HuH-7 (cell line): ENCODE measurements at places on chromosomes 7 and 10.

DNA sequence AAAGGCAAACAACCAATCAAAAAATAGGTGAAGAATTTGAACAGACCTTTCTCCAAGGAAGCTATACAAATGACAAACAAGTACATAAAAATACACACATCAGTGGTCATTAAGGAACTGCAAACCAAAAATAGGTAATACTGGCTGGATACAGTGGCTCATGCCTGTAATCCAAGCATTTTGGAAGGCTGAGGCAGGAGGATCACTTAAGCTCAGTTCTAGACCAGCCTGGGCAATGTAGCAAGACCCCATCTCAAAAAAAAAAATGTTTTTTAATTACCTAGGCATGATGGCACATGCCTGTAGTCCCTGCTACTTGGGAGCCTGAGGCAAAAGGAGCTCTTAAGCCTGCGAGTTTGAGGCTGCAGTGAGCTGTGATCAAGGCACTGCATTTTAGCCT, 19.3 kb downstream of the CDCA7L start:
- no peak for DNase-seq

- DNase-seq = no peak
Observed at GRCh38 chr10:99975106-99975829, 34.5 kb downstream of the DNMBP start.

- peak; percentile 48 for DNase-seq
Observed at GRCh38 chr10:45000138-45000751, 478 bp upstream of the ZNF22 start.

DNA sequence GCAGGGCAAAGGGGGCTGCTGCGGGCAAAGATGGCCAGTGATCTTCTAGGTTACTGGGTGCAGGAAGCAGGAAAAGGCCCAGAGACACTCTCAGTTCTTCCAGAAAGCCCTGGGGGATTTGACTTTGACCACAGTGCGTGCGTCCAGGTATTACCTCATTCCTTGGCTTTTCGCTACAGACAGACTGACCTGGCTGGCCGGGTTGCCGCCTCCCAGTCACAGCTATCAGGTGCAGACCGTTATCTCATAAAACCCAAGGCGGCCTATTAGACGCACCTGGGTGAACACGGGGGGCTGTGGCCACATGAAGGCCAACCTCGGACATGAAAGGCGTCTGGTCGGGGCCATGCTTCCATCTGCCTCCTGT, 80.3 kb downstream of the FOXL3 start:
- DNase-seq = no peak

DNA sequence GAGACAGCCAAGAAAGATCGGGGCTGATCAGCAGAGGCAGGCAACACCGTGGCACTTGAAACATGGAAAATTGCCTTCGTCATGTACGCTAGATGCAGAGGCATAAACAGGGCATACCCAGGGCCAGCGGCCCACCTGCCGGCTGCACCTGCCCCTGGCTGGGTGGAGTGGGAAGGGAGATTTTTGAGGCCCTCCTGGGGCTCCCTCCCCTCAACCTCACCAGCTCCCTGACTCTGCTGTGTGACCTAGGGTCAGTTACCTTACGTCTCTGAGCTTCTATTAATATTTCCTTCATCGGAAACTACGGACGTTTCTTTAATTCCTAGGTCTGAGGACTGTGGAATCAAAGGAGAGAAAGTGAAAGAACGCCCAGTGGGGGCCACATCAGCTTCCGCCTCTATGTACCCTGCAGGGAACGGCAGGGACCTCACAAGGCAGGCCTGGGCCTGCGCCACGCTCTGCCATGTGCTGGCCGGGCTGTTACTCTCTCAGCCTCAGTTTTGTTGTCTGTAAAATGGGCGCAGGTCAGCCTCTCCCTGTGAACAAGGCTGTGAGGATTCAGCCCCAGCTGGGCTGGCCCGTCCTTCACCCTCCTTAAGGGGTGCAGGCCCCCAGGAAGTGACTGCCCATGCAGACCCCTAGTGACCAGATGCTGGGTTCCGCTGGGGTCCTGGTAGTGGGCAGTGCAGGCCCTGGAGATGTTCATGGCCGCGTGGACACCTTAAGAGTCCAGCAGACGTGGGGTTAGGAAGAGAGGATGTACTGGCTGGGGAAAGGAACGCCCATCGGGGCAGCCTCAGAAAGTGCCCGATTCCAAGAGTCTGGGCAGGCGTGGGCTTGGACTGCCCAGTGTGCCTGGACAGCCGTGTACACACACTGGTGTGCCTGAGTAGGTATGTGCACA, 22.7 kb downstream of the ELFN1 start:
- DNase-seq = no peak

DNA sequence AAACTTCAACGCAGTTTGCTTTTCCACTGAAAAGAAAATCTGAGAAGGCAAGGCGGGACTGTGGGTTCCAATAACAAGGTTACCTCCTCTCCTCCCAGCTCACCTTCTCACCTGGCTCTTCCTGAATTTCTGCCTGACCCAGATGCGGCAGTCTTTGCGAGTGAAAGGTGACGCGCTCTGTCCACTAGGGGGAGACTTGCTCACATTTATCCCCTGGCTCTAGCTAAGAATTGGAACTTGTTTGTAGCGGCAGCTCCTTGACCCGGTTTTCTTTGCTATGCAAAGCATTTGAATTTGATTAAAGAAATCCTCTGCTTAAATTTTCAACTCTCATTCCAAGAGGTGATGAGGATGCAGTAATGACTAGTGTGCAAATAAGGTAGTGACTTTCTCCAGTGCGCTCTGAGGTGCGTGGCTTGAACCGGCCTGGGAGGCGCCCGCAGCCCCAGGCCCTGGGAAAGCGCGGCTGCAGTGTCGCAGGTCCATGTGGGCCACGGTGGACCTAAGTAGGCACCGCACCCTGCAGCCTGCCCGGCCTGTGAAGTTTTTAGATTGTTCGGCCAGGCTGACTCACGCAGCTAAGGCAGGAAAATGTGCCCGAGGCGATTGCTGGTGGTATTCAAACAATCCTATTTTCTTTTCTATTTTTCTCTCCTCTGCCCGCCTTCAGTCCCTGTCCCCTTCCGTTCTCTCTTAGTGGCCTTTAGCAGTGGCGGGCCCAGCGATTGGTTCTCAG, 336.9 kb upstream of the NPSR1 start:
- peak; percentile 78 for DNase-seq

DNA sequence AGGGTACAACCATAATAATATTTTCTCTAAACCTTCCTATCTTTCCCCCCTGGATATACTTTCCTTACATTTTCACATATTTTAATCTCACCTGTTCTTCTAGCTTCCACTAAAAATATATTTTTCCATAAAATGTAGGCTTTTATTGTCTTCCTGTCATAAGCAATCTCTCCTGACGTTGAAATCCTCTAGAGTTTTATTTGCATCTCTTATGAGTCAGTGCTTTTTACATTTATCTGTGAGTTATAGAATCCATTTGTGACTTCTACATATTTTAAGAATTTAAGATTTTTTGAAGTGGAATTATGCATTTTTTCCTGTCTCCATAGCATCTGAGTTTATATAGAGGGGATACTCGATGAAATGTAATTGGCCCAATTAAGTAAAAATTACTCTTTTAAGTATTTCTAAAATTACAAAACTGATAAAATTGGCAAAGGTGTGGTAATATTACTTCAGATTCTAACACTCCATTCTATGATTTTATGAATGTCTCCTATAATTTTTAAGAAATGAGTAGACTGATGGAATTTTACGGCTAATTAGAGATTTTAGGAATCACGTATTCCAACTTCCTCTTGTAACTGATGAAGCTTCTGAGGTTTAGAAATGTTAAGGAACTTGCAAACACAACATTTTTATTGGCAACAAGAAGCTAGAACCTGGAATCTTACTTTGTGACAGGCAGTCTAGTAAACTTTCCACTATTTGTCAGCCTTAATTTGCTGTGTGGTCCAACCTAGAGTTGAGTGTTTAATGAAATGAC, 422.9 kb upstream of the SEMA3A start:
- DNase-seq = no peak

GRCh38 chr10:48462482-48463020, 142.3 kb downstream of the ARHGAP22 start:
- no peak for DNase-seq

DNA sequence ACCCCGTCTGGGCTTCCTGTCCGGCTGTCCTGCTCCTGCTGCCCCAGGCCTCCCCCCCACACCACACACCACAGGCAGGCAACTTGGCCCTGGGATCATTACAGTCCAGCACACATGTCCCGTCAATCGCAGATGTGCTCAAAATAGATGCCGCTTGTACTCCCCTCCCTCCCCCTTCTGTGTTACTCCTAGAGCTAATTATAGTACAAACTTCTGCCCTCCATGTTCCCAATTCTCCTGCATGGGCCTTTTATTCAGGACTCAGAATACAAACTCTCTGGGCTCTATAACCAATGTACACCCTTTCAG, at the start of gene SYNPO2L:
SYNPO2L (minus strand) TSS at position 40 of the 309 bp plus-strand sequence. CDS start 107 bp downstream, outside the sequence.
- DNase-seq = no peak

GRCh38 chr10:70315276-70315675, 31.5 kb upstream of the NPFFR1 start:
- no peak for DNase-seq

- no peak for DNase-seq
Observed at GRCh38 chr10:79264942-79265341, 82.3 kb upstream of the PPIF start.

GRCh38 chr7:146788008-146788407, 671.4 kb downstream of the CNTNAP2 start:
- DNase-seq = no peak

GRCh38 chr10:60114765-60115586, 208.6 kb upstream of the CCDC6 start:
- peak; percentile 6 for DNase-seq

- peak; percentile 66 for DNase-seq
Observed at GRCh38 chr10:132397671-132398565, 918 bp downstream of the PWWP2B start.

- DNase-seq = no peak
Observed at GRCh38 chr7:135789431-135789830, 40.8 kb upstream of the FAM180A start.

DNA sequence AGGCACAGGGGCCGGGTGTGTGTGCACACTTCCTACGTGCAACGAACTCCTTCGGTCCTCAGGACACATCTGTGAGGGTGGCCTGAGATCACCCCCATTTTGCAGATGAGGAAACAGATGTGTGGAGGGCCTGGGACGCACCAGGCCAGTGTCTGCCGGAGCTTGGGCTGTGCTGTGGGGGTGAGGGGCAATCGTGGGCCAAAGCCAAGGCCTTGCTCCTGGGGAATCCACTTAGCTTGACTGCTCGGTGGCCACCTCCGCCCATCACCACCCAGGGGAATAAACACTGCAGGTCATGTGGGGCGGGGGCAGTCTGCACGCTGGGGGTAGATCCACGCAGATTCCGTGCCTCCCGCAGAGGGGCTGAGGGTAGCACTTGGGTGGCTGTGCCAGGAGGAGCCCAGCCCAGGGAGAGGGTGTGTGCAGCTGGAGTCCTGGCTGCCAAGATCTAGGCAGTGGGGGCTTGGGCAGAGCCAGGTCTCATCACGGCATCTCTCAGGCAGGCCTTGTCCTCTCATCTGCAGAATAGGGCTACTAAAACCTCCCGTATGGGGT, 70.8 kb upstream of the EN2 start:
- no peak for DNase-seq

DNA sequence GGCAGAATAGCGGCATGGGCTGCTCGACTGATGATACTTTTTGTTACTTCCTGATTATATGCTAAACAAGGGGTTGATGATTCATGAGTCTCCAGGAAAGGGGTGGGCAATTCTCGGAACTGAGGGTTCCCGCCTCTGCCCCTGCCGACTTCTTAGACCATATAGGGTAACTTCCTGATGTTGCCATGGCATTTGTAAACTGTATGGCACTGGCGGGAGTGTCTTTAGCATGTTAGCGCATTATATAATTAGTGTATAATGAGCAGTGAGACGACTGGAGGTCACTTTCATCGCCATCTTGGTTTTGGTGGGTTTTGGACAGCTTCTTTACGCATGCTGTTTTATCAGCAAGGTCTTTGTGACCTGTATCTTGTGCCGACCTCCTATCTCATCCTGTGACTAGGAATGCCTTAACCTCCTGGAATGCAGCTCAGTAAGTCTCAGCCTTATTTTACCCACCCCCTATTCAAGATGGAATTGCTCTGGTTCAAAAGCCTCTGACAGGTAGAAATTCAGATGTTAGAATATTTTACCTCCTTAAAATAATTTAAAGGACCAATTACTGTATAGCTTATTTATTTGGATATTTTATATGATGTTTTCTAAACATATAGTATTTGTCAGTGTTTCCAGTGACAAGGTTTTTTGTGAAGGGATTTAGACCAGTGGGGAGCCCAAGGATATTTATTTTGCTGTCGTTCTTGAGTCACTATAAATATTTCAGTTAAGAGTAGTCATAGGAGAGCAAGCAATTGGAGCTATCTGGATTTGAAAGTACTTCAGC, 90.1 kb upstream of the PIK3CG start:
- DNase-seq = no peak

DNA sequence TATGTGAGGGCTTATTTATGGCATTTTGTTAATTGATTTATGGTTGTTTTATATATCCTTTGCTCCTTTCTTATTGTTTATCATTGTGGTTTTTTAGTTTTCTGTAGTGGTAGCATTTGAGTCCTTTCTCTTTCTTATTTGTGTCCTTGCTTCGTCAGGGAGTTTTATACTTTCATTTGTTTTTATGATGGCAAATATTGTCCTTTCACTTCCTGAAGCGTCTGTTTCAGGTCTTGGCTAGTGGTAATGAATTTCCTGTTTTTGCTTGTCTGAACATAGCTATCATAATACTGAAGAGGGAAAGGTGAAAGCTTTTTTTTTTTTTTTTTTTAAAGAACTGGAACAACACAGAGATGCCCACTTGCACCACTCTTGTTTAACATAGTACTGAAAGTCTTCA, 228.2 kb downstream of the ATRNL1 start:
- DNase-seq = no peak

DNA sequence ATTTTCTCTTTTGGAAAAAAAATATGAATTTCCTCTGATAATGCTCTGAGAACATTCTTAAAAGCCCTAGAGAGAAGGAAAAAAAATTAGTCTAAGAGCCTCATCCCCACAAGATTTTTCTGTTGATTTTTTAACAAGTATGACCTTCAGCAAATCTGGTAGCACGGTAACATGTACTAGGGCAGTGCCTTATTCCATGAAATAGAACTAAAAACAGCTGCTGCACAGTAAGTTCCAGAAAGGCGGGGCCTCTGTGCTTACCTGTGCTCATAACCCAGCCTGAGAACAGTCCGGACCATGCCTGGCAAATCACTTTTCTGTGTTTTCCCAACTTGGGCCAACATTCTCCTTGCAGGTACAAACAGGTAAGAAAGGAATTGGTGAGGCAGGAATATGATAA, 519.1 kb upstream of the AKR1E2 start:
- DNase-seq = no peak

DNA sequence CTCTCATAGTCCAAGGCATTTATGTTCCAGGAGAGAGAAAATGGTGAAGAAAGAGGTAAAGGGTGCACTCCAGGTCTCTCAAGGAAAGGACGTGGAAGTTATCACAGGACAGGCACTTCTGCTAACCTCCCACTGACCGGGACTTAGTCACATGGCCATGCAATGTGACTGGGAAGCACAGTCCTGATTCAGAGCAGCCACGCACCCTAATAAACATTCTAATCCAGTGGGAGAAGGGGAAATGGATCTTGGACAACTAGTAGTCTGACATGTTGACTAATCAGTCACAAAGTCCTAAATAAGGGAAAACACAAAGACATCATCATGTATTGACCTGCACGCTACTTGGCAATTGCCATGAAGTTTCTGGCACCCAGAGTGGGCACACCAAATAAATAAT, 417.5 kb upstream of the ZMIZ1 start:
- no peak for DNase-seq
